ENCODE measurements at places on chromosomes 11 and 22.

GRCh38 chr11:76087749-76088148 lies 118.6 kb downstream of the WNT11 start:
- no peak for DNase-seq

- no peak for DNase-seq
These were observed 366.7 kb upstream of the NARS2 start for GRCh38 chr11:78941226-78941851.

GRCh38 chr22:50259302-50259701 lies 2.2 kb downstream of the MAPK12 start:
- DNase-seq = no peak

DNA sequence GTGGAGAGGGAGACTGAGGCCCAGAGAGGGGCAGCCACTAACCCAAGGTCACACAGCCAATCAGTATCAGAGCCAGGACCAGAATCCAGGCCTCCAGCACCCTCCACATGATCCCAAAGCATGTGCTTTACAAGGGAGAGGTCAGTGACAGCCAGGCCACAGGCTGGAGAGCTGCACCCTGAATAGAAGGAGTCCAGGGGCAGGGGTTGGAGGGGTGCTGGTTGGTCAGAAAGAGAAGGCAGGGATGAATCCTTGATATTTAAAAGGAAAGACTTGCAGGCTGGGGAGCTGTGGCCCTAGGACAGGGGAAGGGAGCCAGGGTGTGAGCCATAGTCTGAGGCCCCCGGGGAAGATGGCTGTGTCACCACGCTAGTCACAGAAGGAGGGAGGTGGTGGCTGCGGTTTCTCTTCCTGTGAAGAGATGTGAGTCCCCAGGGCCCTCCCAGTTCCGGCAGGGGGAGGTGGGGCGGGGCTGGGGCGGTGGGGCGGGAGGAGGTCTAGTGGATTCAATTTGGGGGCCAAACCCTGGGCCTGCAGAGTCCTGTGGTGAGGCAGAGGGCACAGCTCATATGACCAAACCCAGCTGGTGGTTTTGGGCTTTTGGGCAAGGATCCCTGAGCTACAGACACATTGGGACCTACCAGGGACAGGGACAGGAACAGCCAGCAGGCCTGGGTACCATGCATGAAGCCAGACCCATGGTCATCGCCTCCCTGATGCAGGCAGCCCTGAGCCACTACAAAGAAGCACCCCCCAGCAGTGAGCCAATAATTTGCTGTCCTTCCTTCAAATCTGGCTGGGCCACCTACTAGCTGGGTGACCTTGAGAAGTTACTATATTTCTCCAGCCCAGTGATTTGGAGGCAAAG lies 14.0 kb downstream of the RAC2 start:
- DNase-seq = peak; percentile 51

DNA sequence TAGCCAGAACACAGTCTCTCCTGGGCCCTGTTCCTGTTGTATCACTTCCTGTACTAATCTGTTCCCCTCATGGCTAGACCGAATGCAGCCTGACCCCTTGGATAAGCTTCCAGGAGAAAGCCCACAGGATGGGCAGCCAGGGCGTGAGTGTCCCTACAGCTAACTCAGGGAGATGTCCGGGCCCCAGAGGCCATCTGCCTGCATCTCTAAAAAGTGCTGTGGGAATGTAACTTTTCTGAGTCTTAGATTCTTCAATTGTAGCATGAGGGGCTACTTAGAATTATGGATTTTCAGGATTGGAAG lies 7.7 kb upstream of the MALAT1 start:
- no peak for DNase-seq
